Pulmonary artery endothelial cell (primary cell): ENCODE measurements at places on chromosomes 7 and 10. TPM values are rescaled to one million over a fixed set of nuclear protein-coding genes. Genes with fewer than 3 reads are reported as not detected.

DNA sequence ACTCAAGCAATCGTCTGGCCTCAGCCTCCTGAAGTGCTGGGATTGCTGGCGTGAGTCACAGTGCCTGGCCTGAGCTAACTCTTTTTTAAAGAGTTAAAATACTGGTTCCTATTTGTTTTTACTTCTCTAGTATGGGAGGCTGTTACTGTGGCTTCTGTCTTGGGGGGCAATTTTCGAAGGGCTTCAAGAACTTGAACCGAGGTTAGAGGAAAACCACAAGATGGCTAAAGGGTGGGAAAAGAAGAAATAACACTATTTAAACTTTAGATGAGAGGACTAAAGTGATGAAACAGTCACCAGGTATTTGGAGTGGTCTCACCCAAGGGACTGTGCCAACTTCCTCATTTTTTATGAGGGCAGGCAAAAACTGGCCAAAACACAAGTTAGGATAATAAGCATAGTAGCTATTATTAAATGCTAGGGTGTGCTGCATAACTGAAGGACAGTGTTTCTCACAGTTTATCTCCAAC is 17.8 kb downstream of the MET start:
- no peak for DNase-seq

Gene MMP21
- total RNA-seq: 0.07 TPM in 1 of 2 replicates, not detected in the other

Gene BTAF1
- 30.6 and 36.5 TPM in 2 replicates for total RNA-seq

DNA sequence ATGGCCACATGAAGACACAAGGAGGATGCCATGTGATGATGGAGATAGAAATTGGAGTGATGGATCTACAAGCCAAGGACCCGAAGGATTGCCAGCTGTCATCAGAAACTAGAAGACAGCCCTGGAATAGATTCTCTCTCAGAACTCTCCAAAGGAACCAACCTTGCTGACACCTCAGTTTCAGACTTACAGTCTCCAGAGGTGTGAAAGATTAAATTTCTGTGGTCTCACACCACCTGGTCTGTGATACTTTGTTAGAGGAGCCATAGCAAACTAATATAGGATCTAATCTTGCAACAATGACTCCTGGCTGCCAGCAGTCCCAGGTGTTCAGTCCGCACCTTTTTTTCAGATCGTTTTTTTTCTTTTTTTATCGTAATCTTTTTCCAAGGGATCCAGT is 647.3 kb upstream of the GHITM start:
- DNase-seq: no peak
